Stimulated activated CD4-positive, alpha-beta T cell treated with anti-CD3 and anti-CD28 coated beads, Interleukin-15, amount 100 ng/mL, for 48 hours (primary cell): ENCODE measurements at places on chromosomes 11 and 22.

DNA sequence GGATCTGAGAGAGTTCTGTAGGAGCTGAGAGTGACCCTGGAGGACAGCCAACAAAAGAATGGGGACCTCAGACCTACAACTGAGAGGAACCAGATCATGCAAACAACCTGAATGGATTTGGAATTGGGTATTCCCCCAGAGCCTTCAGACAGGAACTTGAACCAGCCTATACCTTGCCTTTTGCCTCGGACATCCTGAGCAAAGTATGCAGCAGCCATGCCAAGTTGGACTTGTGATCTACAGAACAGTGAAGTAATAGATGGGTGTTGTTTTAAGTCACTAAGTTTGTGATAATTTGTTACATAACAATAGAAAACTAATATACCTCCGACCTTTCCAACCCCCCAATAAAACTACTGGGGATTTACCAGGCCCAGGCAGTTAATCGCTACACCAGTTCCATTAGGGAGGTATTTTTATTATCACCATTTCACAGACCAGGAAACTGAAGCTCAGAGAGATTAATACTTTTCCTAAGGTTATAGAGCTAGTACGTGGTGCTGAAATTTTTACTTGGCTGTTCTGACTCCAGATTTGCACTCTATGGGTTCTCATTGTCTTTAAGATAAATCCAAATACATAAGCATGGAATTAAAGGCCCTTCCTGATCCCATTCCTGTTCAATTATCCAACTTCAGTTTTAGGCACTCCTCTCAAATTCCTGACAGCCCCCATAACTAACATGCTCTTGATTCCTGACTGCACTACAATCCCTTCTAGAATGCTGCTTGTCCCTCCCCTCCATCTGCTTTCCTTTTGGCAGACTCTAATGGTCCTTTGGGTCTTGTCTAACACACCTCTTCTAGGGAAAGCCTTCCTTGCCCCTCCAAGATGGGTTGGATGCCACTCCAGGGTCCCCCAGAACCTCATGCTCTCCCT is 1.7 kb upstream of the RASSF10 start:
- DNase-seq, result no peak

DNA sequence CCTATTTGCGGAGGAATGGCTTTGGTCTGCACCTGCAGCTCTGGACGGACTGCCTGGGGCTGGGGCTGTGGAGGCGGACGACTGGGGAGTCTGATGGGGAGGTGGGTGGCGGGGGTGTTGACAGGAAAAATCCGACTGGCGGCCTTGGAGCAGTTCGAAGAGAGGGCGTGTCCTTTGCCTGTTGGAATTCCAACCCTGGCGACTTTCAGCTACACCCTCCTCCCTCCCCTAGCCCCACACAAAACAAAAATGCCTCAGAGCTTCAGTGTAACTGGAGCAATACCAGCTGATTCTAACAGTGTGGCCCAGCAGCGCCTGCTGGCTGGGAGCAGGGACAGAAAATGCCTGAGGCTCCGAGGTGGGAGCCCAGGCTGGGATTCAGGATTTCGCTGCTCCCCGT is 85.4 kb downstream of the ATXN10 start:
- no peak for DNase-seq

DNA sequence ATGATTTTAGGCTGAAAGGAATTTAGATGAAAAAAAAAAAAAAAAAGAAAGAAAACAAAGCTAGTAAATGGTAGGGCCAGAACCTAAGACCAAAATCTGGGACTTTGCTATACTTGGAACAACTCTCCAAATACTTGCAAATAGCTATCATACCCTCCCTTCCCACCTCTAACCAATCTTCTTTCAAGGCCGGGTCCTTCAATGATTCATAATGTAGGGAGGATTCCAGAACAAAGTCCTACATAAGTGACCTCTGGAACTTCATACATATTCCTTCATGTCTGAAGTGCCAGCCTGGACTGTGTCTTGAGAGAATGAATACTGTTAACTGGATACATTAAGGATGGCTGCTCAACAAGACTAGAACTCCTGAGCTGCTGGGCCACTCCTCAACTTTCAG is 9.9 kb downstream of the STK33 start:
- no peak for DNase-seq

- no peak for DNase-seq
Measured at GRCh38 chr22:47051441-47052071, 289.1 kb downstream of the TBC1D22A start.

DNA sequence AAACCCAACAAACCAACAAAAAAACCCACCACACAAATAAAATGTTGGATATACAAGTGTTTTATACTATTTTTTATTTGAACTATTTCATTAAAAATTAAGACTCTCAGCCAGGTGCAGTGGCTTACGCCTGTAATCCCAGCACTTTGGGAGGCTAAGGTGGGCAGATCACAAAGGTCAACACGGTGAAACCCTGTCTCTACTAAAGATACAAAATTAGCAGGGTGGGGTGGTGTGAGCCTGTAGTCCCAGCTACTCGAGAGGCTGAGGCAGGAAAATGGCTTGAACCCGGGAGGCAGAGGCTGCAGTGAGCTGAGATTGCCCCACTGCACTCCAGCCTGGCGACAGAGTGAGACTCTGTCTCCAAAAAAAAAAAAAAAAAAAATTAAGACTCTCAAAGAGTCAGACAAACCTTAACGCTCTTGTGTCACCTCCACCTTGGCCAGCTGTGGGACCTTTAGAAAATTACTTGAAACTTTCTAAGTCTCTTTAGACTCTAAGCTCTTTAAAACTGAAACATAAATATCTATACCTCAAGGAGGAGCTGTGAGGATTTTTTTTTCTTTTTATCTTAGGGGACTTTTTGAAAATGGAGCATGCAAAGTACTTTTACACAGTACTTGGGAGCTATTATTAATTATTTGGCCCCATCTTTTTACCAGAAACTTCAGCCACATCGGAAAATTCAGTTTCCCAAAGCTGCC is 68.4 kb upstream of the CLNS1A start:
- no peak for DNase-seq

DNA sequence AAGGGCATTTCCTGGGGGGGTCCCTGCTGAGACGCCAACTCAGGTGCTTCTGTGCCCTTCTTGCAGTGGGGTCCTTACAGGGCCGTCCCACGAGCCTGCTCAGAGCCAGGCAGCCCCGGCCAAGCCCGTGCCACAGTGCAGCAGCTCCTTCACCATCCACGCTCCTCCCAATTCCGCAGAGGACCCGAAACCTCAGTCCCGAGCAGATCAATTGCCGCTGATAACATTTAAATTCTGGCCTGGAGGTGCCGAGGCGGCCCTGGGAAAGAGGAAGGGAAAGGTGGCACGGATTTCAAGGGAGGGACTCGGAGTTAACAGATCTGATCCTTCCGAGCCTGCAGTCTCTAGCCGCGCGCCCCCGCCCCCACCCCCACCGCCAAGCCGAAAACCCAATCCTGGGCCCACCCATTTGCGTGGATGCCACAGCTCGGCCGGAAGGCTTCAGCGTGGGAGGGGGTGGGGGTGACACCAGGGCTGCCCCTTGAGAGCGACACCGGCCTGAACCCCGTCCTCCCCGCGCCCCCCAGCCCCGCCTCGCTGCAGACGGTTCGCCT is 32.3 kb upstream of the JAM3 start:
- no peak for DNase-seq

DNA sequence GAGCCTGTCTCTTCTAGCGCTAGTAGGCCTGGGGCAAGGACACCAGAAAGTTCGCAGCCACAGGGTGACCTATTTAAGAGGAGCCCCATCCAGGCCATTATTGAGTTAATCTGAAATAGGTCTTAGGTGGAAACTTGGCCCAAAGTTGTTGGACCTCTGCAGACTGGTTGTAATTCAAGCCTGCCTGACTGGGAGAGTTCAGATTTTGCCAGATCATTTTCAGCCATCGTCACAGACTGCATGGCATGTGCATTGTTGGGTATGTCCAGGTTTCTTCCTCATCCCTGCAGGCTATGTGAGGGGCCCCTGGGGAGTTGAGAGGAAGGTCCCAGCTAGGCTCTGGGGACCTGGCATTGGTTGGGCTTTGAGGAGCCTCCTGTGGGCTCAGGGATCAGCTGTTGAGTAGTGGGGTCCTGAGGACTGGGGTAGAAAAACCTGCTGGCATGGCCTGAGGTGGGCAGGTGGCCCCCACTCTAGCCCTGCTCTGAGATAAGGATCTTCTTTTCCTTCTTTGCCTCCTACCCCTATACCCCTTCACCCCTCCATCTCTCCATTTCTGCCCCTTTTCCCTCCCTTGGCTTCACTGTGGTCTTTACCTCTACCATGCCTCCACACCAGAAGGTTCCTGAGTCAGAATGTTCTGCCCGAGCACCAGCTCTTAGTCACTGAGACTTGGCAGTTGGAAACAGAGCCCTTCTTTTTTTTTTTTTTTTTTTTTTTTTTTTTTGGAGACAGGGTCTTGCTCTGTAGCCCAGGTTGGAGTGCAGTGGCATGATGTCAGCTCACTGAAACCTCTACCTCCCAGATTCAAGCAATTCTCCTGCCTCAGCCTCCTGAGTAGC is 112.7 kb downstream of the MORC2 start:
- DNase-seq, result no peak

- no peak for DNase-seq
Measured at GRCh38 chr11:72292106-72292785, 48.3 kb upstream of the PHOX2A start.

- no peak for DNase-seq
Measured at GRCh38 chr11:13224324-13224723, 53.3 kb upstream of the BMAL1 start.

DNA sequence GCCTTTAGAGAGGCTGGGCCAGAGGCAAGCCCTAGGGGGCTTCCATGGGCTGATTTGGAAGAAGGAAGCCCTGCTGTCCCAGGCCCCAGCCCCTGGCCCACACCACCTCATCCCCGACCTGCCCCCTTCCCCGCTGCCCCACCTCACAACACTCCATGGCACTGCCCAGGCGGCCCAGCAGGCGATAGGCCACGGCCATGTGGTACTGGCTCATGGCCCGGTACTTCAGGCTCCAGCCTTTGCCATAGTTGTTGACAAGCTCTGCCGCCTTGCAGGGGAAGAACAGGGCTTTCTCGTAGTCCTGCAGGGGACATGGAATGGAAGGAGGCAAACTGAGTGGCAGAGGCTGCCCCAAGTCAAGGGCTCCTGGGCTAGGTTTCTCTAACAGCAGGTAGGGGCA is 6.4 kb downstream of the RAPSN start:
- no peak for DNase-seq

DNA sequence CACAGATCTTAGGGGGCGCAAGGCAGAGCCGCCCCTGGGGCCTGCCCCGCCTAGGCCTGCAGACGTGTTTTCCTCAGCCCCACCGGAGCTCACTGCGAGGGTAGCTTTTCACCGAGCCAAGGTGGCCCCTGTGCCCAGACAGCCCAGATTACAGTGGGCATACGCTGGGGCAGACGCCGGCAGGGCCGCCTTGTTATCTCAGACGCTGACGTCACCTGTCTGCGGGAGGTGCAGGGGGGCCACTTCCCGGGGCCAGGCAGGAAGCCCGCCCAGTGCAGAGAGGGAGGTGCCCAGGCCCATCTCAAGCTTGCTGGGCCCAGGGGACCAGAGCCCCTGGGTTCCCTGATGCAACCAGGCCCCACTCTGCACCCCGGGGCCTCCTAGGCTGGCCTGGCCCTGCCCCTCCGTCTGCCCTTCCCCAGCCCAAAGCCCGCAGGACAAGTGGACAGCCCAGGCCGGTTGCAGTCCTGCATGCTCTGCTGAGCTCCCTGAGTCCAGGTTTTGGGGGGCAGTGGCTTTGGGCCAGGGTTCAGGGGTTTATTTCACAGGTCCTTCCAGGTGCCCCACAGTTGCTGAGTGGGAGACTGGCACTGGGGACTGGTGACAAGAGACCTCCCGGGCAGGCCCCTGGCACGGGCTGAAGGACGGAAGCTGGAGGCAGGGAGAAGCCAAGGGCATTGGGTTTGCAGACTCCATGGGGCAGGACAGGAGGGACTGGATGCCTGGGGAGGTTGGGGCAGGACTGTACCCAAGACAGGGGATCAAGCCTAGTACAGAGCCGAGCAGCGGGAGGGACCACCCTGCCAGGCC is 38.6 kb downstream of the IGF2 start:
- DNase-seq, result no peak

GRCh38 chr11:103700622-103701021 is 335.8 kb upstream of the DDI1 start:
- DNase-seq, result no peak

- DNase-seq, result no peak
Measured at GRCh38 chr11:22390283-22390655, 52.1 kb downstream of the SLC17A6 start.
